ENCODE measurements at places on chromosomes 1 and 21. TPM values are rescaled to one million over a fixed set of nuclear protein-coding genes. Genes with fewer than 3 reads are reported as not detected.

Gene DESI2
- total RNA-seq, result 54.2 TPM

Gene DNM3
- 0.76 TPM for total RNA-seq

Gene CACNA1S
- not detected for total RNA-seq

Gene SYT14
- 1.6 TPM for total RNA-seq

Gene HENMT1
- 2.6 TPM for total RNA-seq

Gene GABRD
- not detected for total RNA-seq

Gene NES
- 154 TPM for total RNA-seq

Gene IFI44L
- 745 TPM for total RNA-seq

Gene LCE3E
- total RNA-seq, result not detected

Gene OR14K1
- total RNA-seq, result not detected

Gene KHDRBS1
- total RNA-seq, result 68.2 TPM

Gene F5
- not detected for total RNA-seq

Gene DDR2
- 16.7 TPM for total RNA-seq

Gene HTR6
- total RNA-seq, result not detected

Gene RGS2
- 28.9 TPM for total RNA-seq

Gene SLC2A1
- 133 TPM for total RNA-seq

Gene TRIM63
- not detected for total RNA-seq

Gene MIXL1
- 0.32 TPM for total RNA-seq

Gene MAP10
- total RNA-seq, result 1.4 TPM

Gene CELA2A
- total RNA-seq, result not detected

Gene GPR3
- total RNA-seq, result 0.46 TPM

Gene OR2L13
- not detected for total RNA-seq

Gene A3GALT2
- total RNA-seq, result not detected

Data from epithelial cell of umbilical artery (primary cell).